ENCODE measurements at places on chromosomes 5 and 9.

DNA sequence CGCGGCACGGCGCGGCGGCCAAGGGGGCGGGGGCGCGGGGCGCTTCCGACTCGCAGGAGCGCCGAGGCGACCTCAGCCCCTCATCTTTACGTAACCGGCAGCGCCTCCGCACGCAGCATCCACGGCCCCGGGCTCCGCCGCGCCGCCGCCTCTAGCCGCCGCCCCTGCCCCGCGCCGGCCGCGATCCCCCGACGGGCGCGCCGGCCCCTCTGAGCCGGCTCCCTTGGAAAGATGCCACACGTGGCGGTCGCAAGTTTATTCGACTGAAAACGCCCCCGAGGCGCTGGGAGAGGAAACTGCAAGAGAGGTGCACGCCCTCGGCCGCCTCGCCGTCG, 1.0 kb downstream of the KLF9 start:
- DNase-seq: no peak

DNA sequence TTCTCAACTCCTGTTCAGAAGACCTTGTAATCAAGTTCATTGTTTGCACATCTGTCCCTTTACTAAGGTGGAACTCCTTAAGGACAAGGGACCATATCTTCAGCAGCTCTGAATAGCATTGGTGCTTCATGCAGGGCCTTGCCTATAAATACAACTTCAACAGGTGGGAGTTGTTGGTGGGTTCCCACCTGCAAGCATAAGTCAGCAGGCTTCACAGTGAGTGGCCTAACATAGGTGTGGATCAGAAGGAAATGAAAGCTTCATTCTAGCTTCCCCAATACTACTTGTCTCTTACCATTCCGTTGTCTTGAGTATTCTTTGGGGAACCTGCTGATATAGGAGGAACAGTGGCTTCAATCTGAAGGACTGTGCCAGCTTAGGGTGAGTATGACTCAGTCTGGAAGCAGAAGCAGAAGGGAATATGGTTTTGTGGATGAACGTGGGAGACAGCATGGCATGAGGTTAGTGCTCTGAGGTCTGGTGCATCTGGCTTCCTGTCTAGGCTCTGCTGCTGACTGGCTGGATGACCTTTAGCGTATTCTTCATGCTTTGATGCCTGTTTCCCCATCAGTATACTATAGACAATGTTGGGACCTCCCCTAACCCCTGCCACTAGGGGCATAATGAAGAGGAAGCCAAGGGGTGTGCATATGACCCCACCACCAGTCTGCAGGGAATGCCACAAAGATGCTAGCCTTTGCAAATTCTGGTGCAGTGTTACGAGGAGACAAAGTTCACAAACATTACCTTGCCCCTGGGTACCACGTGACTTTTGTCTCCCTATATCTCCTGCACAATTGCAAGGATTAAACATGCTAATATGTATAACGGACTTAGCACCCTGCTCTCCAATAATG, 192.3 kb downstream of the PALM2AKAP2 start:
- DNase-seq: no peak

- DNase-seq: no peak
These were observed 156.1 kb upstream of the ERCC6L2 start for GRCh38 chr9:95719354-95719753.

GRCh38 chr5:132422720-132423437, 53.4 kb downstream of the SLC22A5 start:
- DNase-seq: no peak

- no peak for DNase-seq
These were observed 65.2 kb downstream of the ZSWIM6 start for GRCh38 chr5:61397238-61397637.

GRCh38 chr9:15077946-15078729, 167.9 kb upstream of the FREM1 start:
- DNase-seq: no peak

GRCh38 chr9:121808781-121809180, 157.3 kb downstream of the DAB2IP start:
- no peak for DNase-seq
